Activated CD8-positive, alpha-beta memory T cell treated with anti-CD3 and anti-CD28 coated beads for 1 hour (primary cell): ENCODE measurements at places on chromosomes 5 and 9.

- DNase-seq = no peak
Observed at GRCh38 chr9:37656936-37657335, 6.2 kb downstream of the FRMPD1 start.

DNA sequence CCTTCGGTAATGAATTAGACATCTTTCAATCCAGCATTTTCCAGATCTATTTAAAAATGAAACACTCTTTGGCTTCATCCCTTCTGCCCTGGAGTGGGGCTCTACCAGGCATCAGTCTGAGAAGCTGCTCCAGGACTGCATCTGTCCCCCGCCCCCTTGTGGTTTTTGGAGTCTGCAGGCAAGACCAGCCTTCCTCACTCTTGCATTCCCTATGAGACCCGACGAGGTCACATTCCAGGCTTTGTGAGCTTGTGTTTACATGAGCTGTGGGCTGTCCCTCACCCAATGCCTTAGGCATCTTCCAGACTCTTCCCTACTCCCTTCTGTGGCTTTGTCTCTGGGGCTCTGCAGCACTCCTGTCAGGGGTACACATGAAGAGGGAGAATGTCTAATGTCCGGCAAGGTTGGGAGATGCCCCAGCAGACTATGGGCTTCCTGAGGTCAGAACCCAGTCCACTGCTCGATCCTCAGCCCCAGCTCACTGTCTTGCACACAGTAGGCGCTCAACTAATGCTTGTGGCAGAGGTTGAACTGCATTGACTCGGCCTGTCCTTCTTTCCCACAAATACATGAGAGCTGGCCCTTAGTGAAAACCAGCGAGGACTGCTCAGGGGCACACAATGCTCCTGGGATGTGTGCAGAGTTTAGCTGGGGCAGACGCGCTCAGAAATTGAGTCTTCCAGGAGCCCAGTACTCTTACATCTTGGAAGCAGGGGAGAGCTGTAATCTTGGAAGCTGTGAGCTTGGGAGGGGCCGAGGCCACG lies 11.7 kb upstream of the GADD45G start:
- no peak for DNase-seq

DNA sequence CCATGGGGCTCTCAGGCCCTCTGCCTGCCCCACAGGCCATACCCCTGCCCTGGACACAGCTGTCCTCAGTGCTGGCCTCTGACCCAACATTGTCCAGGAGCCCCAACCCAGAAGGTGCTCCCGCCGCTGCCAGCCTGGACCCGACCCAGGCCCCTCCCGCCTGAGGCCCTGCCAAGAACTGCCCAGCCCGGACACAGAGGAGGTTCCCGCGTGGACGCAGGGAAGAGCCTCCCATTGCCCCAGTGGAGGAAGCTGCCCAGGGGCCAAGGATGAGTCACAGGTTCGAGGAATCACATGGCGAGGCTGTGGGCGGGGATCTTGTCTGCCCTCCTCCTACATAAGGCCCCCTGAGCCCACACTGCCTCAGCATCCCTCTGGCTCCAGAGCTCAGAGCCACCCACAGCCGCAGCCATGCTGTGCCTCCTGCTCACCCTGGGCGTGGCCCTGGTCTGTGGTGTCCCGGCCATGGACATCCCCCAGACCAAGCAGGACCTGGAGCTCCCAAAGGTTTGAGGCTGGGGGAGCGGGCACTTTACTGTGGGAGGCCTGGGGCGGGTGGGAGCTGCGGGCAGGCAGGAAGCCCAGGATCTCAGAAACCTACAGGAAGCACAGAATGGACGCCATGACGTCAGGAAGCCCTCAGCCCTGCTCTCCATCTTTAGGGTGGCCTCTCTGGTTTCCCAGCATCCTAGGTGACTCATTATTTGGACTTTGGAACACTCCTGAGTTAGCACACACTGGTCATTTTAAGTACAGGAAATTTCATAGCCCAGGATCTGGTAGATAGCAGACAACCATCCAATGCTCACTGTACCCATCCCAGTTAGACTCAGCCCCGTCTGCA lies at the start of gene PAEP:
Gene PAEP, plus strand, starts transcription at position 366 of the 844 bp plus-strand sequence.
- no peak for DNase-seq

DNA sequence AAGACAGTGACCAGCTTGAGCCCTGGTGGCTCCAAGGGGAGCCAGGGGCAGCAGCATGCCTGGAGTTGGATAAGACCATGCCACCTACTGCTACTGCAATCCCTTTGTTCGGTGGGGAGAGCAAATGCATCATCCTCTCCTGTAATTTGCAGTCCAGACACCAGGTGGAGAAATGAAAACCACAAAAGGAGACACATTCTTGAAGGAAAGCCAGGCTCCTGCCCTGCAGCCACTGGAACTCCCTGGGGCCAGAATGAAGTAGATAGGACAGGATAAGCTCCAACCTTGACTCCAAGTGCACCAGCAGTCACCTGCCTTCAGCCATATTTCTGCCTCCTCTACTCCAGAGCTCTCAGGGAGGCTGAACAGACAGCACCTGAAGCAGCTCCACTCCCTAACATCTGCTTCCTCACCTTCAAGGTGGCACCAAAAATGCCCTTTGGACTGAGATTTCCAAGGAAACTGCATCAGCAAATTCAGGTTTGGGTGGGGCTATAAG lies 65.1 kb upstream of the IQGAP2 start:
- no peak for DNase-seq

DNA sequence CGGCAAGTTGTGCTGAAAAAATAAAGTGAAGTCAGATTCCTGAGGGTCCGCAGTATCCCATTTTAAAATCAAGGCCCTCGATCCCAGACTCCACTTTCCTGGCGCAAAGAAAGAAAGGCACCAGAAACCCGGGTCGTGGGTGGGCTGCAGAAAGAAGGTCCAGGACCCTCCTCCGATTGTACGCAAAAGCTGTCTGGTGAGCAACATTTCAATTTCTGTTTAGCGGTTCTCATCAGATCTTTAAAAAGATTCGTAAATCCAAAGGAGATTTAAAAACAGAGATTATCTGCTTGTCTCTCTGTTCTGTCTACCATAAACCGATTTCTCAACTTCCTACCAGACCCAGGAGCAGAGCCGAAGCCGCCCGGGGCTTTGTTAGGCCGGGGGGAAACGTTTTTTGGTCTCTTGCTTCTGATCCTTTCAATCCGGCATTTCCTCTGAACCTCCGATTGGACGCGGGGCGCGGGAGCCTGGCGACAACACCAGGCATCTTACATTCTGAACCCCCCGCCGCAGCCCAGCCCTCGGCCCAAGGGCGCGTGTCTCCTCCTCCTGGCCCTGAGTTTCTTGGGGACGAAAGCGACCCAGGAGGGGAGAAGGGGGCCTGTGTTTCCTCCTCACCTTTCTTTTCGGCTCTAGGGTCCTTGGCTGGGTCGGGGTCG lies 746 bp downstream of the NKX2-5 start:
- no peak for DNase-seq

DNA sequence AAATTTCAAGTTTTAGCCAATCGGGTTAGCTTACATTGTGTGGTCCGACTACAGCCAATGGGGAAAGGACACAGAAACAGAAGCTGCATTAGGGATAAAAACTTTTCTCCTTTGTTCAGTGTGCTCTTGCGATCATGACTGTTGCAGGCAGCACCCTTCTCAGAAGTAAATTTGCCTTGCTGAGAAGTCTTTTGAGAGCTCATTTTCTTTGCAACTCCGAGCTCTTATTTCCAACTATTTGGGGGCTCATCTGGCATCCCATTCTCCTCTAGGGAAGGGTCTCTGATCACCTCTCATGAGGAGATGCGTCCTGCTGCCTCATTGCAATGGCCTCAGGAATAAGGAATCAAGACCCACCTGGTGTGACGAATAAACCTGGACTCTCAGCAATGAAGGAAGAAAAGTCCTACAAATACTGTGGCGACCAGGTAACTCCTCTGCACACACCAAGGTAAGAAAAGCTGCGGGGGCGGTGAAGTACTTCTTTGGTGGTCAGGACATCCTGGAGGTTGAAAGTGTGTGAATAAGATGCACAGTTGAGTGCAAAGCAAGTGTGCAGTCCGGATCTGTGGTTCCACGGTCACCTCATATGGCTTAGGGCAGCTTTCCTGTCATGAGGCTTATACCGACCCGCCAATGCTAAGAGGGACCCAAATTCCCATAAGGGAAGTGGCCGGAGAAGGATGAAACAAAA lies 20.4 kb downstream of the CNOT8 start:
- DNase-seq = no peak

GRCh38 chr5:151097061-151097460 lies 16.2 kb upstream of the TNIP1 start:
- DNase-seq = no peak

DNA sequence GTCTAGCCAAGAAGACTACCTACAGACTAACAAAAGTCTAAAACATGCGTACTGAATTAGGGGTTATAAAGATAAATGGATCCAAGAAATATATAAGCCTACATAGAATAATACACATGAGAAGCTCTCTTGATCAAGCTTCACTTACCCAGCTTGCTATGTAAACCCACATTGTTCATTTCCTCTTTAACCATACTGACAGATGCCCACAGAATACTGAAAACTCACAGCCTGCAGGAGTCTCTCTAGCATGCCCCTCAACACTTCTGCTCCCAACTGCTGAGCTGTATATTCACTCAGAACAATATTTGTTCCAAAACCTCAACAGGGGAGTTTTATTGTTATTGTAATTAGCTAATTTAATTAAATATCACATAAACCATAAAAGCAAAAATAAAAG lies 52.4 kb downstream of the RFX3 start:
- DNase-seq = no peak

DNA sequence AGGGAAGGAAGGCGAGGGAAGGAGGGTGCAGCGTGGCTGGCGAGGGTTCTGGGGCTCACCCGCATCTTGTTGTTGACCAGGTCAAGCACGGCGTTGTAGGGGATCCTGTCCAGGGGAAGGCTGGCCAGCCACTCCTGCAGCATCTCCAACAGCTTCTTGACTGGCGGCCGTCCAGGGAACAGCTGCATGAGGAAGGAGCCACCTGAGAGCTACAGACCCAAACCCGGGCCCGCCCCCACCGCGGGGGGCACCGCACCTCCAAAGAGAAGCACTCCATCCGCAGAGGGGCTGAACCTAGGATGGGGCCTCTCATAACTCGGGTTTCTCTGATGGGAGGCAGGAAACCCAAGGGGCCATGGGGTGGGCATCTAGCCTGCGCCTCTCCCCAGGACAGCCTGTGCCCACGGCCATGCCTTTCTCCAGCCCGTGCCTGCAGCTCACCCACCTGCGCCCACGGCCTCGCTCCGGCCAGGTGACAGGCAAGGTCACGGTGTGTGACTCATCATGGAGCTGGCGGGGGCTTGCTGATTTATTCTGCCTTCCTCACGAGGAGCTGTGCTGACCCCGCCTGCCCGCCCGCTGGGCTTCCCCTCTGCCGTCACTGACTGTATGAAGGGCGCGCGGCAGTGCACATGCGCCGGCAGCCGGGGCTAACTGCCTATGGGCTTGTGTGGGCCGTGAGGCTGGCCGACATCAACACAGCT lies 11.8 kb upstream of the LHX3 start:
- no peak for DNase-seq
